A172 (cell line): ENCODE measurements at places on chromosomes 5 and 9. TPM values are rescaled to one million over a fixed set of nuclear protein-coding genes. Genes with fewer than 3 reads are reported as not detected.

The PCDHA4 gene
- 1.9 and 2.6 TPM in 2 replicates for total RNA-seq

GRCh38 chr5:117624201-117624600 is 1049.6 kb upstream of the SEMA6A start:
- no peak for DNase-seq

- no peak for DNase-seq
These were observed 17.6 kb downstream of the WWC1 start for GRCh38 chr5:168308976-168309598.

GRCh38 chr5:143619040-143619439 is 192.9 kb upstream of the HMHB1 start:
- DNase-seq = no peak

DNA sequence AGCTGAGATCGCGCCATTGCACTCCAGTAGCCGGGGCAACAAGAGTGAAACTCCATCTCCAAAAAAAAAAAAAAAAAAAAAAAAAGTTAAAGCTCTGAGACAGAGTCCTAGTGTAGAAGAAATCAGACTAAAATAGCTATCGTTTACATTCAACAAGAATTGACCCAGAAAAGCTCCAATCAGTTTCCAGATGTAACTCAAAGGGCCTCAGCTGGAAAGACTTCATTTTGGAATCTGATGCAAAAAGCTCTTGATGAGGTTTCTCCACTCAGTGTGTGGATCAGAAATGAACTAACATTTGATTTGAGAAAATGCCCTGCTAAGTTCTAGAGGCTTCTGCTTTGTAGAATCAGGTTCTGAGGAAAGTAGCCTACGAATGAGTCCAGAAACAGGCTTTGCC is 7.2 kb upstream of the C1QTNF2 start:
- DNase-seq = no peak

- DNase-seq = no peak
These were observed 161.9 kb upstream of the HMHB1 start for GRCh38 chr5:143649937-143650621.

The SPINK7 gene
- not detected in 2 replicates for total RNA-seq
